Caudate nucleus (tissue), 63 donors: ENCODE measurements at places on chromosomes 4 and X.

- DNase-seq, result no peak
These were observed 25.3 kb upstream of the SOD3 start for GRCh38 chr4:24770032-24770584.

DNA sequence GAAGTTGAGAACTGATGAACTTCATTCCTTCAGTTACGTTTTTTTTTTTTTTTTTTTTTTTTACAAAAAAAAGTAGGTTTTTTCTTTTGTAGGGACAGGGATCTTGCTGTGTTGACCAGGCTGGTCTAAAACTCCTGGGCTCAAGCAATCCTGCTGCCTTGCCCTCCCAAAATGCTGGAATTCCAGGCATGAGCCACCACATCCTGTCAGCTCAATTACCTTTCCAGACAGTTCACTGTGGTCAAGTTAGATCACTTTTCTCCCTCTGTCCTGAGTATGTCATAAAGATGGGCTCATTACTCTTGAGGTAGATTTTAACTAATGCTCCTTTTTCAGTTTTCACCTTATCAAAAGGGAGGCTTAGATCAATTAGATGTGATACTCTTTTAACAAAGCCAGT, 10.8 kb upstream of the NR3C2 start:
- no peak for DNase-seq

GRCh38 chr4:153798901-153799693, 10.2 kb upstream of the SFRP2 start:
- no peak for DNase-seq

GRCh38 chr4:133618963-133619362, 469.9 kb downstream of the PCDH10 start:
- DNase-seq, result no peak

DNA sequence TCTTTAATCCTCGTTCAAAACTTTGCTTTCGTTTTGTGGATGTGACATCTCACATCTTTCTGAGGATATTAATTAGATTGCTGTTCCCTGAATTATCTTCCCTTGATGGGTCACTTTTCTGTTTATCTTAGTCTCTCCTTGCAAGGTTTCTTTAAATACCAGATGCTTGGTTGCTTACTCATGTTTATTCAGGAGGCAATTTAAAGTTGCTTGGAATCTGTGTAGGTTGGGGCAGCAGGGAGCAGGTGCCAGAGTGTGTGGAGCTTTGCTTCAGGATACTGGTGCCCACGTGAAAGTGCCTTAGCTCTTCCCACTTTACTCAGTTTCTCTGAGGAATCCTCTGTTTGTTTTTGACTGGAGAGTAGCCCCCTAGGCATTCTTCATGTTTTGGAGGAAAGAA, 24.0 kb downstream of the ANAPC4 start:
- DNase-seq, result no peak

- DNase-seq, result no peak
These were observed 28.4 kb downstream of the RP2 start for GRCh38 chrX:46865281-46865680.

GRCh38 chr4:47827343-47828047, 10.4 kb downstream of the CORIN start:
- DNase-seq, result no peak

GRCh38 chr4:79964020-79964399, 109.0 kb downstream of the ANTXR2 start:
- DNase-seq, result no peak

GRCh38 chr4:16264798-16265197, 38.5 kb upstream of the TAPT1 start:
- no peak for DNase-seq

DNA sequence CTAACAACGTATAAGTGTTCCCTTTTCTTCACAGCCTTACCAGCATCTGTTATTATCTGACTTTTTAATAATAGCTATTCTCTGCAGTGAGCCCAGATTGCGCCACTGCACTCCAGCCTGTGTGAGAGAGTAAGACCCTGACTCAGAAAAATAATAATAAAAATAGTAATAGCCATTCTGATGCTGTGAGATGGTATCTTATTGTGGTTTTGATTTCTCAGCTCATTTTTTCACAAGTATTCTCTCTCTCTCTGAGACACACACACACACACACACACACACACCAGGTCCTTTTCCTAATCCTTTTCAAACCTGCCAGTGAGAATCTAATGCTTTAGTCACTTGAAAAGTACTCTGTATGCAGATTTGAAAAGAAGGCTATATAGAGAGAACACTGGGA, 89.8 kb downstream of the CHIC2 start:
- DNase-seq, result no peak

DNA sequence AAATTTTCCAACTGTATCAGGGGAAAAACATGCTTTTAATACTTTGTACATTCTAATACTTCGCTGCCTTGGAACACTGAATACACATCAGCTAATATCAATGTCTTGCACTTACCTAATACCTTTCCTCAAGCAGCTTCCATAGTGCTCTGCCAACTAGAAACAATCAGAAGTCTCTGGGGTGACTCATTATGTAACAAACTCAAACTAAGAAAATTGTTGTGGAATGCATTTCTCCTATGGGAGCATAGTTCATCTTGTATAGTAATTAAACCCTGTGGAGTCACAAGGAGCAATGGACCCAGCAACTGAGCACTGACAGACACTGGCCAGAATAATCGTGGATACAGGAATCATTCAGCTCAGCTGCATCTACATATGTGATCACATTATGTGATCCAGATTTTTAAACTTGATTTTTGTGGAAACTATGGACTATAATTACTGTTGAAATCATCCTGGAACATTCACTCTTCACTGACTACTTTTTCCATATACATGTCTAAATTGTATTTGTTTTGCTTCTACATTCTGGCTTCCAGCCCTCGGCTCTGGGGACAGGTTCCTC, 496.9 kb downstream of the TMA16 start:
- no peak for DNase-seq

- no peak for DNase-seq
These were observed 13.1 kb upstream of the AFF1 start for GRCh38 chr4:86921608-86922252.

DNA sequence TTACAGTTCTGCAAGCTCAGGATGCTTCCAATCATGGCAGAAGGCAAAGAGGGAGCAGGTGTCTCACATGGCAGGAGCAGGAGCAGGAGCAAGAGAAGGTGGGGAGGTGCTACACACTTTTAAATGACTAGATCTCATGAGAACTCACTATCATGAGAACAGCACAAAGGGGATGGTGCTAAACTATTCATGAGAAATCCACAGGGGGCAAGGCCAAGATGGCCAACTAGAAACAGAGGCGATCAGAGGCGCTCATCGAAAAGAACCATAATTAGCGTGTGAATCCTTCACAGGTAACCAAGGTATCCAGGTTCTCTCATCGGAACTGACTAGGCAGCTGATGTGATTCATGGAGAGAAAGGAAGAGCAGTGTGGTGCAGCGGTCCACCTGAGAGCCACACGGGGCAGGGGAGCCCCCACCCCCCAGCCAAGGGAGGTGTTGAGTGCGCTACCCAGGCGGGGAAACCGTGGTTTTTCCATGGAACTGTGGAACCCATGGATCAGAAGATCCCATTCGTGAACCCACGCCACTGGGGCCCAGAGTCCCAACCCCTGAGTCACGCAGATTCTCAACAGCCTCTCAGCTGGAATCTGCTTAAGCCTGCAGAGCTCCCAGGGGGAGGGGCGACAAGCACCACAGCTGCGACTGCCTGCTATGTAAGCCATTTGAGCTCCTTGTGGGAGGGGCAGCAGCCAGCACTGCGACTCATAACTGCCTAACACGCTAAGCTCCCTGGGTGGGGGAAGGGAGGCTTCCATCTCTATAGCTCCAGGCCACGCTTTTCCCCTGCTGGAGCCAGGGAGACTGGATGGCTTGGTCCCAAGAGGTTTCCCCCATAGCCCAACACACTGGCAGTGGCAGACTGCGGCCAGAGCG, 46.7 kb downstream of the FGF16 start:
- DNase-seq, result no peak

- DNase-seq, result no peak
These were observed 21.3 kb upstream of the TRIM60 start for GRCh38 chr4:165010487-165010886.
